Naive thymus-derived CD4-positive, alpha-beta T cell (primary cell): ENCODE measurements at places on chromosomes 6 and 20. TPM values are rescaled to one million over a fixed set of nuclear protein-coding genes. Genes with fewer than 3 reads are reported as not detected.

Gene BMP2
- total RNA-seq, result not detected

Gene CASS4
- total RNA-seq, result 14.3 TPM

Gene AVP
- not detected for total RNA-seq

Gene TSPO2
- not detected in 2 replicates for total RNA-seq

Gene C20orf141
- total RNA-seq, result not detected in 2 replicates

Gene PKIB
- total RNA-seq, result not detected

Gene SEL1L2
- total RNA-seq, result not detected

Gene HAO1
- not detected for total RNA-seq

Gene NKX2-2
- total RNA-seq, result not detected

Gene CST5
- not detected in 2 replicates for total RNA-seq

DNA sequence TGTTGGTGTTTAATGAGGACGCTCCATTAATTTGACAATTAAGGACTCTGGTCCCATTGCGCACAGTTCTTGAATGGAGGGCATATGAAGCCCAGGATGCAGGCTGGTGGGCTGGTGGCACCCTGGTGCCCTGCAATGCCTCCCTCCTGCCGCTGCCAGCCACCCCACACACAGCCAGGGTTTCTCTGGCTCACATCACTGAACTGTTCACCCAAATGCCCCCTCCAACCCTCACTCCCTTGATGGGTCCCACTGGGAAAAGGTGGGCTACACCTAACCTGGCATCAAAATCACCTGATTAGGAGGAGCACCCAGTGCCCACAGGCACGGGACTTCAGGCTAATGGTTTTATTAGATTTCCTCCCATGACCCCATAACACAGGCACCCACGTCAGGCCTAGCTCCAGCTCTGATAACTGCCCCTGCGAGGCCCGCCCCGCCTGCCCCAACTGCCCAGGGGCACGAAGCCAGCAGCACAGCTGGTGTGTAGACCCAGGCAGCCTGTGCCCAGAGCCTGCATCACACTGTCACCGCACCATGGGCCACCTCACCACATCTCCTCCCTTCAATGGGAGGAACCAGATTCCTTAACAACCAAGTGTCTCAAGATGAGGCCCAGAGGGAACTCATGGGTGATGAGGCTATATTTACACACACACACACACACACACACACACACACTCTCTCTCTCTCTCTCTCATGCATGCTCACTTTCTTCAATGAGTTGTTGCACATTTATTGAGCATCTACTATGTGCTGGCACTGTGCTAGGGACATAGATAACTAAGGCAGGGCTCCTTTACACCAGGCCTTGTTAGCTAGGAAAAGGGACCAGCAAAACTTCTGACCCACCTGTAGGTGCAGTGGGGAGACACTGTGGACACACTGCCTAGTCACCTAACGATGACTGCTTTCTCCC is 107.3 kb downstream of the NOL4L start:
- peaks cover 65% of the 10 kb centered on the region for H3K4me1 ChIP-seq
- H3K36me3 ChIP-seq, result no peaks in the 10 kb centered on the region
- peak overlapping the region; percentile 32 for H3K27ac ChIP-seq
- H3K4me3 ChIP-seq, result no peak overlapping the region
- no peaks in the 10 kb centered on the region for H3K27me3 ChIP-seq
- no peak for DNase-seq

- no peaks in the 10 kb centered on the region for H3K27me3 ChIP-seq
- H3K4me1 ChIP-seq, result no peaks in the 10 kb centered on the region
- no peak overlapping the region for H3K27ac ChIP-seq
- no peaks in the 10 kb centered on the region for H3K36me3 ChIP-seq
These were observed 9.4 kb upstream of the COL9A1 start for GRCh38 chr6:70312165-70312745.

DNA sequence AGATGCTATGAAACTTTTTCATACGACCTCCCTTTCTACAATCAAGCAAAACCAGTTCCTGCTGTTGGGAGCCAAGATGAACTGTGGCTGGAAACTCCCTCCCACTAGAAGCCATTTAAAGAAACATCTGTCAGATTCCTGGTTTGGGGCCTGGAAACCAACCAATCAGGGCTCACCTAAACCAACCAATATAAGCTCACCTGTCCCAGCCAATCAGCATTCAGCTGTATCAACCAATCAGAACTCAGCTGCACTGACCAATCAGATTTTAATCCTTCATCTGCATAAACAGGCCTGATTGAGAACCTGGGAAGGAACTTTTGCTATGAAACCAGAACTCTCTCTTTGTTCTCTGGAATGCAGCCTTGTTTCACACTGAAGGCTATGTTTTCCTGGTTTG is 42.4 kb downstream of the SNX14 start:
- no peak overlapping the region for H3K27ac ChIP-seq
- no peaks in the 10 kb centered on the region for H3K4me1 ChIP-seq
- no peak overlapping the region for H3K4me3 ChIP-seq

DNA sequence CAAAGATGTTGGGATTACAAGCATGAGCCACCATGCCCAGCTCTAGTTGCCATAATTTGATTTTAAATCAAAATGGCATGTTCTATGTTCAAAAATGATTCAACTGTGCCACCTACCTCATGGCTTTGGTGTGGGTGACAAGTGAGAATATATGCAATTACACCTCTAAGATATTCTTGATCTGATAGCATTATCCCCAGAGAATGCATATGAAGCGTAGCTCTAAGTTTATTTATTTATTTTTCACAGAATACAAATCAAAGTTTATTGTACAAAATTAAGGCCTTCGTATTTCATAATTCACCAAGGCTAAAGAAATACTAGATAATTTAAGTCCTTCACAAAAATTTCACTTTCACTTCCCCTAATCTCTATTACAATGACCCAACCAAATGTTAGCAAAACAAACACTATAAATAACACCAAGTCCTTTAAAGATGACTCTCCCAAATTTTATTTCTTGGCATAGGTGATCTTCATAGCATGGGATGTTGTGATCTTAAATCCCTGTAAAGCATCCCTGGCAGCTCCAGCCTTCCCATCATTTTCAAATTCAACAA is 205.9 kb upstream of the TAB2 start:
- peaks cover 5% of the 10 kb centered on the region for H3K4me1 ChIP-seq
- no peak overlapping the region for H3K27ac ChIP-seq
- H3K36me3 ChIP-seq, result no peaks in the 10 kb centered on the region

GRCh38 chr6:89272596-89272995 is 42.5 kb downstream of the GABRR2 start:
- H3K36me3 ChIP-seq, result no peaks in the 10 kb centered on the region
- H3K4me1 ChIP-seq, result no peaks in the 10 kb centered on the region
- no peak overlapping the region for H3K27ac ChIP-seq
- no peak for DNase-seq
- H3K27me3 ChIP-seq, result no peaks in the 10 kb centered on the region

- H3K4me3 ChIP-seq, result peak overlapping the region; percentile 57
- peaks cover 14% of the 10 kb centered on the region for H3K4me1 ChIP-seq
- peak overlapping the region; percentile 56 for H3K27ac ChIP-seq
These were observed 590 bp downstream of the SLCO4A1 start for GRCh38 chr20:62642666-62643520.

- no peaks in the 10 kb centered on the region for H3K4me1 ChIP-seq
- no peak overlapping the region for H3K27ac ChIP-seq
- H3K27me3 ChIP-seq, result no peaks in the 10 kb centered on the region
- no peak overlapping the region for H3K4me3 ChIP-seq
These were observed 73.5 kb upstream of the ARID1B start for GRCh38 chr6:156703719-156704118.

DNA sequence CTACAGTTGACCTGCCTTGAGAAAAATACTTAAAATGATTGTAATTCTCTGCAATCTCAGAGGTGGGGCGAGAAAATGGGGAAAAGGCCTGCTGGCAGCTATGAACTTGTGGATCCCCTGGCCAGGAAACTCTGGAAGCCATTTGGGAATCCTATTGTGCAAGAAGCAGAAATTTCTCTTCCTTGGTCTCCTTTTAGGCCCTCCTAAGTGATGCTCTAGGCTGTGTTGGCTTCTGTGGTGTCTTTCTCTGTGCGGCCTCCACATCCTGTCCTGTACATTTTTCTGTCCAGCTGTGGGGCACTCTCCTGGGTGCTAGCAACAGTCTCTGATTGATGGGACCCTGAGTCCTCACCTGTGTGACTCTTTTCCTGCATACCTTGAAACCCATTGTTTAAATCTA is 290.9 kb downstream of the FARS2 start:
- no peak overlapping the region for H3K27ac ChIP-seq
- no peaks in the 10 kb centered on the region for H3K4me1 ChIP-seq
- H3K27me3 ChIP-seq, result no peaks in the 10 kb centered on the region

- peak overlapping the region; percentile 97 for H3K27ac ChIP-seq
- DNase-seq, result no peak
- peaks cover 98% of the 10 kb centered on the region for H3K4me1 ChIP-seq
- H3K4me3 ChIP-seq, result peak overlapping the region; percentile 8
- H3K27me3 ChIP-seq, result no peaks in the 10 kb centered on the region
These were observed 106.9 kb downstream of the FYN start for GRCh38 chr6:111766201-111766857.

GRCh38 chr20:57473246-57474048 is 51.5 kb downstream of the CTCFL start:
- no peak overlapping the region for H3K4me3 ChIP-seq
- DNase-seq, result no peak
- H3K36me3 ChIP-seq, result no peaks in the 10 kb centered on the region
- H3K27me3 ChIP-seq, result no peaks in the 10 kb centered on the region
- no peak overlapping the region for H3K27ac ChIP-seq
- peaks cover 14% of the 10 kb centered on the region for H3K4me1 ChIP-seq

DNA sequence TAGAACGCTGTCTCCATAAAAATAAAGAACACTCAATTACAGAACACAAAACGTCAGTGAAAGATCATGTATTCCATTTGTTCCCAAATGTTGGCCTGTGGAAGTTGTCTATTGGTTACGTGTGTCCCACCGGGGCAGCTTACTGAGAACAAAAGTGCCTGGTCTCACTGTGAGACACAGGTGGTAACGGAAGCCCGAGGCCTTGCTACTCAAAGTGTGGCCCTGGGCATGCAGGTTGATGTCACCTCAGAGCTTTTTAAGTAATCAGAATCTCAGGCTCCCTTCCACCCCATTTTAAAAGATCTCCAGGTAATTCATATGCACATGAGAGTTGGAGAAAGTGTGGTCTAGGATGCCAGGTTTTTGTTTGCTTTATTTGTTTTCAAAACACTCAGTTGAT is 422.5 kb upstream of the OPRM1 start:
- H3K4me1 ChIP-seq, result no peaks in the 10 kb centered on the region
- H3K4me3 ChIP-seq, result no peak overlapping the region
- H3K36me3 ChIP-seq, result no peaks in the 10 kb centered on the region
- no peaks in the 10 kb centered on the region for H3K27me3 ChIP-seq
- no peak for DNase-seq
- no peak overlapping the region for H3K27ac ChIP-seq

- H3K36me3 ChIP-seq, result no peaks in the 10 kb centered on the region
- no peak overlapping the region for H3K27ac ChIP-seq
- no peak overlapping the region for H3K4me3 ChIP-seq
These were observed 13.3 kb downstream of the PKHD1 start for GRCh38 chr6:52074155-52074554.

DNA sequence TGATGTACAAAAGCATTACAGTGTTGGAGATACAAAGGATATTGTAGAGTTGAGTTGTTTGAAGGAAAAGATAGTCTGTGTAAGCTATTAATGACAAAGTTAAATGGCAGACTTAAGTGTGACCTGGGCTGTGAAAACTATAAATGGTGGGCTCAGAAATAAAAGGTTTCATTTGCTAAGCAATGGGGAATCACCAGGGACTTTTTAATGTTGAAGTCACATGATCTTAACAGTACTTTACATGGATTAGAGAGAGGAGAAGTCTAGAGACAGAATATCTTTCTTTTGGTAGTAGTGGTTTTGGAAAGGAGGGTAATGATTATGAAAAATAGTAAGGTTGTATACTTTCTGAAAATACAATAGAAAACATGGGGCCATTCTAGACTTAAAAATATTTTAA is 67.1 kb downstream of the SCAF8 start:
- no peaks in the 10 kb centered on the region for H3K27me3 ChIP-seq
- peak overlapping the region; percentile 20 for H3K27ac ChIP-seq
- no peak for DNase-seq
- H3K4me1 ChIP-seq, result no peaks in the 10 kb centered on the region
- H3K36me3 ChIP-seq, result peaks cover 4% of the 10 kb centered on the region
- H3K4me3 ChIP-seq, result no peak overlapping the region

DNA sequence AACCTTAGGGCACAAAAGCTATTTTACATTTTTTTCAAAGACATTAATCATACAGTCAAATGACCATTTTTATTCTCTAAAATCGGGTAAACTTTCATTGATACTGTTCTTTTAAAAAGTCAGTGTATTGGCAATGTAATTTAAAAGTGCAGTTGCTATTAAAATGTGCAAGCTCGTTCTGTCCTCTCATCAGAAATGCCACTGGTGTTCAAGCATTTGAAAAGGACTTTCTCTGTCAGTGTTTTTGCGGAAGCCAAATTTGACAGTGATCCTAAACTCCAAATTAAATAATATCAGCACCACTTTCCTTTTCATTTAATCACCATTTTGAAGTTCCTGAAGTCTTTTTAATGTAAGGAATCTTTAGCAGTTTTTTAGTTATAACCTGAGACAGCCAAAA is 69.6 kb downstream of the AFG1L start:
- H3K4me1 ChIP-seq, result no peaks in the 10 kb centered on the region
- H3K4me3 ChIP-seq, result no peak overlapping the region
- DNase-seq, result no peak
- H3K27me3 ChIP-seq, result no peaks in the 10 kb centered on the region

DNA sequence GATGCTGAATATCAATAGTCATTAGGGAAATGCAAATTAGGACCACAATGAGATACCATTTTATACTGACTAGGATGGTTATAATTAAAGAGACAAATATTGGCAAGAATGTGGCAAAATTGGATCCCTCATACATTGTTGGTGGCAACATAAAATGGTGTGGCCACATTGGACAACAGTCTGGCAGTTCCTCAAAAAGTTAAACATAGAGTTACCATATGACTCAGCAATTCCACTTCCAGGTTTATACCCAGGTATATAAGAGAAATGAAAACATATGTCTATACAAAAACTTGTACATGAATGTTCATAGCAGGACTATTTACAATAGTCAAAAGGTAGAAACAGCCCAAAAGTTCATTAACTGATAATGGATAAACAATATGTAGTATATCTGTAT is 2.0 kb upstream of the CRIP3 start:
- H3K4me1 ChIP-seq, result peaks cover 11% of the 10 kb centered on the region
- H3K27ac ChIP-seq, result no peak overlapping the region
- no peaks in the 10 kb centered on the region for H3K36me3 ChIP-seq
- H3K27me3 ChIP-seq, result no peaks in the 10 kb centered on the region
- H3K4me3 ChIP-seq, result no peak overlapping the region

GRCh38 chr20:50731930-50732690 is 730 bp downstream of the PARD6B start:
- H3K27me3 ChIP-seq, result no peaks in the 10 kb centered on the region
- peak overlapping the region; percentile 80 for H3K27ac ChIP-seq
- H3K4me1 ChIP-seq, result peaks cover 9% of the 10 kb centered on the region

- H3K4me1 ChIP-seq, result no peaks in the 10 kb centered on the region
- H3K27me3 ChIP-seq, result no peaks in the 10 kb centered on the region
- no peak overlapping the region for H3K27ac ChIP-seq
- DNase-seq, result no peak
These were observed 82.2 kb upstream of the SALL4 start for GRCh38 chr20:51884561-51884960.
